ENCODE measurements at places on chromosomes 11 and 22.
A peak's percentile ranks its signal among the peaks of the same experiment; 100 is the strongest.

DNA sequence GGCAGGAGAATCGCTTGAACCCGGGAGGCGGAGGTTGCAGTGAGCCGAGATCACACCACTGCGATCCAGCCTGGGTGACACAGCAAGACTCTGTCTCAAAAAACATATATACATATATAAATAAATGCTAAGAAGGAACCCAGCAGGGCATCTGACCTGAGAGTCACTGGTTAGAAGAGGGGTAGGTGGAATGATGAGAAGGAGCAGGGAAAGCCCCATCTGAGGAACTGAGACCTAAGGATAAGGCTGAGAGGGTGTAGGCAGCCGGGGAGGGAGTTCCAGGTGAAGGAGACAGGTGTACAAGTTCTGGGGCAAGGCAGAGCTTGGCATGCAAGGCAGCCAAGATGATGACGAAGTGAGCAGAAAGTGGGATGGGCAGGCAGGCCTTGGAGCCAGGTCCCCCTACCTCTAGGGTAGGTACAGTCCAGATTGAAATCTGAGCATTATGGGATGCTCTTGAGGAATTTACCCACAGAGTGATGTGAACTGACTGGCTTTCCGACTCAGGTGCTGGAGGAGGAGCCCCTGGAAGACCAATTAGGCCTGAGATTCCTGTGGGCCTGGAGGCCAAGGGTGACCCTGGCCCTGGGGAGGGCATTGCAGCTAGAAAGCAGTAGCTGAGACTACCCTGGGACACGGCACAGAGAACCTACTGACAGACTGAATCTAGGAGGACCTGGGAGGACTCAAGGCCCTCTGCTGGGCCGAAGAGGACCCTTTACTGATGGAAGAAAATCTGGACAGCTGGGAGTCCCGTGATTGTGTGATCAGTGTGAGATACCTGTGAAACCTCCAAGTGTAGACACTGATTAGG lies 22.8 kb downstream of the KLHL22 start:
- no peak overlapping the region for H3K4me3 ChIP-seq
- no peak for DNase-seq
- H3K4me1 ChIP-seq: no peaks in the 10 kb centered on the region
- H3K27me3 ChIP-seq: no peaks in the 10 kb centered on the region

- no peak overlapping the region for H3K4me3 ChIP-seq
- H3K4me1 ChIP-seq: peaks cover 54% of the 10 kb centered on the region
- H3K27me3 ChIP-seq: no peaks in the 10 kb centered on the region
- H3K36me3 ChIP-seq: no peaks in the 10 kb centered on the region
Measured at GRCh38 chr11:75823415-75823814, 8.4 kb downstream of the UVRAG start.

GRCh38 chr11:97140885-97141494 lies 751.2 kb downstream of the JRKL start:
- no peak overlapping the region for H3K4me3 ChIP-seq
- no peaks in the 10 kb centered on the region for H3K4me1 ChIP-seq
- H3K27ac ChIP-seq: no peak overlapping the region
- no peaks in the 10 kb centered on the region for H3K27me3 ChIP-seq

DNA sequence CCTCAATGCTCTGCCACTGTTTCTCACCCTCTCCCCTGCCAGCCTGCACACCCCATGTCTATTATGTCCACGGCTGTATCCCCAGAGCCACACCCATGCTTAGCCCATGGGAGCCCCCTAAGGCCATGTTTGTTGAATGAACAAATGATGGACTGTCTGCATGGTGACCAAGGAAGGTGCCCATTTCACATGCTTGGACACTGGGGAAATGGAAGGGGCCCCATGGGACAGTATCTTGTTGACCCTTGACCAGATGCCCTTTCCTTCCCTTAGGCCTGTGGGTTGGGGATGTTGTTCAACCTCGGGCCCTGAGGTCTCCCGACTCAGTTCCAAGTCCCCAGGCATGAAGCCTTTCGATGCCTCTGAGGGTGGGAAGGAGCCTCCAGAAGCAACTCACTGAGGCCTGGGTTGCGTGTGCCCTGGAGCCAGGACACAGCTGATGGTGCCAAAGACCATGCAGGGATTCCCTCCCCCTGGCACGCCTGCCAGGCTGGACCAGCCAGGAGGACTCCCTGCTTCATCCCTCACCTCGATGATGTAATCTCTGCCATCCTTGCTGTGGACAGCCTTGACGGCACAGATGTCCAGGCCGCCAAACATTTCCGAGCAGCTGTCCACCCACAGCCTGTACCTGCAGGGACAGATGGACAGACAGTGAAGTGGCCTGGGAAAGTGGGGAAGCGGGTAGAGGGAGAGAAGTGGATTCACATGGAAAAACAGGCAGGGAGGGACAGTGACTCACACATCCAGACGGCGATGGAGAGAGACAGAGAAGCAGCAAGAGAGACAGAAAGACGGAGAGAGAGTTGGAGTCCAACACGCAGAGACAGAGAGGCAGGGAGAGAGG lies 58.9 kb downstream of the FBXO7 start:
- H3K27me3 ChIP-seq: no peaks in the 10 kb centered on the region
- peaks cover 75% of the 10 kb centered on the region for H3K4me1 ChIP-seq
- DNase-seq: no peak
- no peak overlapping the region for H3K4me3 ChIP-seq
- peak overlapping the region; percentile 89 for H3K27ac ChIP-seq

DNA sequence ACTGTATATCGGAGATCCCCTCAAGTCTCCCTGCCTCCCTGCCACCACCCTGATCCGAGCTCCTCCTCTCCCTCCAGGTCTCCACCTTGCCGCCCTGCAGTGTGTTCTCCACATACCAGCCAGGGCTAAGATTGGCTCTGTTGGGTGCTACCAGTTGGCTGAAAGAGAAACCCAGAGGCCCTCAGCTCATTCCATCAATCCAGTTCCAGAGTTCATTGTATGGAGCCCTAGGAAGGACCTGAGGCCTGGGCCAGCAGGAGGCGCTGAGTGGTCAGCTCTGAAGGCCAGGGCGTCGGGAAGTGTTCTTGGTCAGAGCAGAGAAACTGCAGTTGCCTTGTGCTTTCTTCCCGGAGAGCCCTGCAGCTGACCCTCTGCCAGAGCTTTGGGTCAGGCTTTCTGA lies 2.2 kb upstream of the TOP3B start:
- peaks cover 14% of the 10 kb centered on the region for H3K4me1 ChIP-seq
- no peak overlapping the region for H3K4me3 ChIP-seq

DNA sequence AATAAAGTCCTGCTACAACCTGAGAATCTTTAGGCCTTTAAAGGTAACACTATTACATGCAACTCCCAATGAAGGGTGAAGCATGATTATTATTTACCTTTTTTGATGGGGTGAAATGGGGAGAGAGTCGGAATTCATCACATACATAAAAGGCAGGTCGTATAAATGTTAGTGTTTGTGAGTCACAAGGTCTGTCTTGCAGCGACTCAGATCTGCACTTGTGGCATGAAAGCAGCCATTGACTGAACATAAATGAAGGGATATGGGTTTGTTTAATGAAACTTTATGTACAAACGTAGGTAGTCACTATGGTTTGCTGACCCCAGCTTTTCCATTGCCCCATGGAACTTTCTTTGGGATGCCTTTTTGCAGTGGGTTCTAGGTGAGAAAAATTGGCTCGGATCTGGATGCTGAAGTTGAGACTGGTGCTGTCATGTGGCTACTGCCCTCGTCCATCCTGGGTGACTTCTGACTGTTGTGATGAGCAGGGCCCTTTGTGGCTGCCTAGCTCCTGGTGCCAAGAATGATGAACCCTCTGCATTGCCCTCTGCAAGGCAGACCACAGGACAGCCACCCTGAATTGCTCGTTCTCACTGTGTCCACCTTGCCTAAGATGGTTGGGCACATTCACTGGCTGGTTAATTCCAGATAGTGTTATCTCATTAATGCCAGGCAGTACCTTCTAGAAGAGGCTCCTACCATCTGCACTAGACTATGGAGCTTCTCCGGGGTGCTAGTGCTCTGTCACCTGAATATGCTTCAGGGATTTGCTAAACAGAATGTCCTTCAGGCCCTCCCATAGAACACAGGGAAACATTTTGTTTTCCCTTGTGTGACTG lies 11.3 kb downstream of the GGTLC2 start:
- no peaks in the 10 kb centered on the region for H3K36me3 ChIP-seq
- no peaks in the 10 kb centered on the region for H3K27me3 ChIP-seq
- H3K27ac ChIP-seq: no peak overlapping the region
- H3K4me1 ChIP-seq: peaks cover 9% of the 10 kb centered on the region
- no peak for DNase-seq

DNA sequence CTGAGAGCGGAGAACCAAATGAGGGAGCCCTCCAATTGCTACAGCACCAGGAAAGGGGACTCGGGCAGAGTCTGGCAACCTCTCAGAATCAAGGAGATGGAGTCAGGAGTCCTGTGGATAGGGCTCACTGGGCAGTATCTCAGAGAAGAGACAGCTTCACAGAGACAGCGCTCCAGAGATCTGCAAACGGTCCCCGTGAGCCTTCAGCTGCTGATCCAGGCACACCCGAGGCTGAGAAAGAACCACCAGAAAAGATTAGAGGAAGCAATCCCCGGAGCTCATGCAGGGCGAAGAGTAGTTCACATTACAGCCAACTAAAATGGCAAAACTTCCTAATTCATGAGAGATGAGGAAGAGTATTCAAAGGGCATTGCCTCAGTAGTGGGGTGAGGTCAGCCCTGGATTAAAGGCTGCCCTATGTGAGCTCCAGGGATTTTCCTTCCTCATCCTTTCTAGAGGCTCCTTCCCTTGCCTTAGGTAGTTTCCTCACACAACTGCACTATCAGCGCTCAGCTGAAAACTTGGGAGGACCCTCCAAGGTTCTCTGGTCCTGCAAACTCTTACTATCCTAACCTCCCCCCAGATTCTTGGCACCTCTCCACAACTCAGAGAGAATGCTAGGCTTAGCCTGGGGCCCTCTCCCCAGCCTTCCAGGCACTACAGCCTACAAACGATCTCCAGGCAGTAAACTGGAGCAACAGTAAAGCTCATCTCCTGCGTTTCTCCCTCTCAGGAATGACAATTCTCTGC lies 23.7 kb downstream of the SCN4B start:
- H3K4me1 ChIP-seq: no peaks in the 10 kb centered on the region
- DNase-seq: no peak
- H3K27ac ChIP-seq: no peak overlapping the region
- no peaks in the 10 kb centered on the region for H3K36me3 ChIP-seq

DNA sequence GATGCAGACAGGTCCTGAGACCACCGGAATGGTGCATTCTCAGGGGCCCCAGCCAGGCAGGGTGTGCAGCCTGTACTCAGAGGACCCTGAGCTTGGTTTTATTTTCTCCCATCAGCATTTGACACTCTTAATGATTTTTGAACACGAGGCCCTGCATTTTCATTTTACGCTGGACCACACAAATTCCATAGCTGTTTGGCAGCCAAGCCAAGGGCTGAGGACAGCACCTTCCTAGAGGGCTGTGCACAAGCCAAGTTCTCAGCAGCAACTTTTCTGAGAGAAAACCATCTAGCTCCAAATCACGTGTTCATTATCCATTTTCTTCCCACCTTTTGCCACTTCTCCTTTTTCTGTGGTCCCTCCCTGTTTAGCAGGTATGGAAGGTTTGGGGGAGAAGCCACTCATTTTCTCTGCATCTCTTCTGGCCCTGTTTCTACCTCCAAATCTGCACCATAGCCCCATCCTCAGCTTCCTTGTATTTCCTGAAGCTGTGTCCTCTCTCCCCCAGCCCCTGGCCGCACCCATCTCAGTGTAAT lies 60.4 kb downstream of the TRAF6 start:
- peak overlapping the region; percentile 15 for H3K4me3 ChIP-seq
- no peak for DNase-seq
- no peak overlapping the region for H3K27ac ChIP-seq
- H3K4me1 ChIP-seq: no peaks in the 10 kb centered on the region

- no peaks in the 10 kb centered on the region for H3K36me3 ChIP-seq
- peak overlapping the region; percentile 55 for H3K27ac ChIP-seq
- H3K4me1 ChIP-seq: no peaks in the 10 kb centered on the region
- no peak overlapping the region for H3K4me3 ChIP-seq
- no peak for DNase-seq
Measured at GRCh38 chr11:117855912-117856651, 20.4 kb downstream of the FXYD6 start.

DNA sequence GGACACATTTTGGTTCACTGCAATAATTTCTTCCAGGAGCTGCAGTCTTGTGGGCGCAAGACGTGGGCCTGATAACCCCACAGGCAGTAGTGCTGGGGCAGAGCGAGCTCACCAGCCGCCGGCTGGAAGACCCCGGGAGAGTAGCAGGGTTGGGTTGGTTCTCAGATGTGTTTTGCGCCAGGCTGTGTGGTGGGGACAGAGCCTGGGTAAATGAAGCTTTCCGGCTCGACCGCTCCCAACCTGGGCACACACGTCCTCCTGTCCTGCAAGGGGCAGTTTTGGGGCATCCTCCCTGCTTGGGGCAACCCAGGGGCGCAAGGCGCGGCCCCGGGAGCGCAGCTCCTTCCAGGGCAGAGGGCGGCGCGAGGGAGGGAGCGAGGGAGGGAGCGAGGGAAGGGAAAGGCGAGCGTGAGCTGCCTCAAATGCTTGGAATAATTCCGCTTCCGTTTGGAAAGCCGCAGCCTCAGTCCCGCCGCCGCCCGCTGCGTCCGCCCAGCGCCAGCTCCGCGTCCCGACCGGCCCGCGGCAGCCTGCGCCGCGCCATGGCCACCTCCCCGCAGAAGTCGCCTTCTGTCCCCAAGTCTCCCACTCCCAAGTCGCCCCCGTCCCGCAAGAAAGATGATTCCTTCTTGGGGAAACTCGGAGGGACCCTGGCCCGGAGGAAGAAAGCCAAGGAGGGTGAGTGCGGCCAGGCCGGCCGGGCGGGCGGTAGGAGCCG lies at the start of gene PARVA:
PARVA (plus strand) TSS at position 466 of the 718 bp plus-strand sequence; CDS start at position 543, 77 bp downstream.
- peak; percentile 26 for DNase-seq
- peak within 1 kb of the TSS; percentile 98 for H3K27ac ChIP-seq
- H3K4me1 ChIP-seq: peaks cover 16% of the 10 kb centered on the region
- H3K36me3 ChIP-seq: peaks cover 13% of the 10 kb centered on the region
- peak within 1 kb of the TSS; percentile 60 for H3K4me3 ChIP-seq

DNA sequence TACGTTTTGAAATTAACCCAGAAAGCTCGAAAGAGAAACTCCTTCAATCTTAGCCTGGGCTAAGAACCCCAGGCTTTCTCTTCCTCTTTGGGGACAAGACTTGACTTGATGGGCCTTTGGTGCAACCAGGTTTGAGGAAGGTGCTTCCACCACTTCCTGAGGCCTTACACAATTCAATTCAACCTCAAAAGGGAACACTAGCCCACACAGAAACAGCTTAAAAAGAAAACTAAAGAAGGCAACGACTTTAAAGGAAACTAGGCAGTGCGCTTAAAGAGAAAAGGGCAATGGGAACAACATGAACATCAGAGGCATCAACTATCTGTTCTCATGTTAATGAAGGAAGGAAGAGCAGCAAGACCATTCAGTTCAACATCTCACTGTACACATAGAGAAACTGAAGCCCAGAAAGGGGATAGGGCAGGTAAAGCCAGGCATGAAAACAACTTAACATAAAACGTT lies 24.8 kb downstream of the PAK1 start:
- H3K4me3 ChIP-seq: no peak overlapping the region
- no peaks in the 10 kb centered on the region for H3K36me3 ChIP-seq
- no peak for DNase-seq
- no peaks in the 10 kb centered on the region for H3K4me1 ChIP-seq
- H3K27me3 ChIP-seq: no peaks in the 10 kb centered on the region

GRCh38 chr11:12066056-12066798 lies 44.2 kb upstream of the MICAL2 start:
- H3K27me3 ChIP-seq: no peaks in the 10 kb centered on the region
- no peak overlapping the region for H3K4me3 ChIP-seq

Data from tibial nerve (tissue), 4 donors.